T-helper 1 cell (primary cell): ENCODE measurements at places on chromosomes 2 and 18.

DNA sequence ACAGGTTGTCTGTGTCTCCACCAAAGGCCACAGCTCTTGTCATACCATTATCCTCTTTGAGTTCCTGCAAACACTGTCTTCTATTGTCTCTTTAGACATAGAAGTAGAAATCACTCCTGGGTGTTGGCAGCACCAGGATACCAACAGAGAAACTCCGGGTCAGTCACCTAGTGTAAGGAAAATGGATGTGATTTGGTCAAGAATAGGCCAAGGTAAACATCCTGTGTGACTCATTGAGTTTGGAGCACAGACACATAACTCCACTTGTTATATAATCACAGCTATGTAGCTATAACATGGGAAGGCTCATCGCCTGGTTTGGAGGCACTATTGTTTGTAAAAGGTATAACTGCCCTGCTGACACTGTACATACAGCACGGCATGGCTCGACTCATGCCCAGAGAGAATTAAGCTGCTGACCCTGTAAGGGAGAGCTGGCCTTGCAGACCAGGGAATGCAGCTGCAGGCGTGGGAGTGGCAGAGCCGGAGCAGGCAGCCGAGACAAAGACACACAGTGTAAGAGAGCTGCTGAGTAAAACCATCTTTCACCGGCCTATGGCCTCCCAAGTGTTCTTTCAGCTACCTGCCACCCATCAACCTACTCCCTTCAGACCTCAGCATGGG is 3.4 kb upstream of the TXNL1 start:
- no peak for DNase-seq

- no peak for DNase-seq
Measured at GRCh38 chr2:204264085-204264553, 281.2 kb upstream of the PARD3B start.

DNA sequence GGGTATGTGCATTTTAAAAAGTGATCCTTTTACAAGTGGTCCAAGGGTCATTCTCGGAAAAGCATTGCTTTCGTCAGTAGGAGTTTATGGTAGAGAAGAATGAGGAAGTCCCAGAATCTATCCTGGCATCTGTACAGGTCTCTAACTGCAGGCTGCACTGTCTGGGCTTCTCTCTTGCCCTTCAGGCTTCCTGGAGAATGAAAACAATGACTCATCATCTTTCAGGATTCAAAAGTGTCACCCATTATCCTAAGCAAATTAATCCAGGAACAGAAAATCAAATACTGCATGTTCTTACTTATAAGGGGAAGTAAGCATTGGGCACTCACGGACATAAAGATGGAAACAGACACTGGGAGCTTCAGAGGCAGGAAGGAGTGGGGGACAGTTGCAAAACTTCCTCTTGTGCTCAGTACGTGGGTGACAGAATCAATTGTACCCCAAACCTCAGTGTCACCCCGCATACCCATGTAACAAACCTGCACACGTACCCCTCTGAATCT is 60.2 kb upstream of the TXNDC2 start:
- DNase-seq = no peak

- DNase-seq = no peak
Measured at GRCh38 chr2:213101692-213102460, 49.5 kb downstream of the IKZF2 start.

- no peak for DNase-seq
Measured at GRCh38 chr2:240856151-240856980, 12.3 kb upstream of the AGXT start.

GRCh38 chr2:61793389-61793836 is 60.4 kb downstream of the FAM161A start:
- peak; percentile 69 for DNase-seq

GRCh38 chr2:203582468-203582867 is 47.4 kb upstream of the RAPH1 start:
- no peak for DNase-seq

DNA sequence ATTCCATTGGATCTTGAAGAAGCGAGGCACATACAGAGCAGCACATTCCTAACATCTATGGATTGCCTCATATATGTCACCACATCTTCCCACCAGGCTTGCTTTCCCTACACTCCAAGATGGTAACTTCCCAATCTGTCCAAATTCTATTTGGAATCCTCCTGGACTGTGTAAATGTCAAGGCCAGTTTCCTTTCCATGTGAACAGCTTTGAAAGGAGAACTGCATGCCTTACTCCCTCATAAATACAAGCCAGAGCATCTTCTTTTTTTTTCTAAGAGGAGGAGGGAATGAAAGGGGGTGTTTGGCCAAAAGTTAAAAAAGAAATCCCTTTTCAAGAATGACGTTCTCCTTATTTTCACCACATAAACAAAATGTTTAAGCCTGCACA is 103.8 kb upstream of the OSR1 start:
- DNase-seq = no peak

GRCh38 chr2:75569546-75569945 is 8.8 kb upstream of the EVA1A start:
- no peak for DNase-seq

DNA sequence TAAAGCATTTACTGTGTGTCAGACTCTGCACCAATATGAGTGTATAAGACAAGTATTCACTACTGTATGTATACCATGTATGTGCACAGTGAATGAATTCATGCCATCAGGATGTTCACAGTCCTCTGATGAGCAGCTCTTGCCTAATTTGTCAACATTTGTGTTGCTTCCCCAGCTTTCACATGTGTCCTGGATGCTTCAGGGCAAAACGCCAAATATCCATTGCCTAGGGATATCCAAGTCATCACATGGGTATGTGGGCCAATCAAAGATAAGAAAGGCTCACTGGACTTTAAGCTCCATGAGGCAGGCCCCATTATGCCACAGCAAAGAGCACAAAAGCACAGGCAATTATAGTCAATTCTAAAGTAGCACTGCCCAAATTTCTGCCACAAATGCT is 134.2 kb upstream of the CHAC2 start:
- DNase-seq = no peak

GRCh38 chr2:182784058-182784706 is 68.1 kb downstream of the DNAJC10 start:
- DNase-seq = no peak
